ENCODE measurements at places on chromosomes 1 and 21.

DNA sequence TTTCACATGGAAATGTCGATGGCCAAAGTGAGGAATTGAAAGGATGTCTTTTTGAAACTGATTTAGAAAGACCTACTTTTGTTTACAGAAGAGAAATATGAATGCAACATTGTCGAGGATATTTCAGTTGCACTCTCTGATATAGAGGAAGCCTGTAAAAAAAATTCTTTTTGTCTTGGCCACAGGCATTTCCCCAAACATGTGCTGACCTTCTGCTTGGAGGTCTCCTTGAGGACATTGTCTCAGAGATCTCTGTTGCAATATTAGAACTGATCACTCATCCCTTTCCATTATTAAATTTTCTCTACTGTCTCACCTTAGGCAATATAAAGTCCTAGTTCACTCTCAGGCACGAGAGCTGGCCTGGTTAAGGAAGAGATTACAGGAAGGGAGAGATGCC, 16.0 kb downstream of the S100A11 start:
- DNase-seq: no peak

DNA sequence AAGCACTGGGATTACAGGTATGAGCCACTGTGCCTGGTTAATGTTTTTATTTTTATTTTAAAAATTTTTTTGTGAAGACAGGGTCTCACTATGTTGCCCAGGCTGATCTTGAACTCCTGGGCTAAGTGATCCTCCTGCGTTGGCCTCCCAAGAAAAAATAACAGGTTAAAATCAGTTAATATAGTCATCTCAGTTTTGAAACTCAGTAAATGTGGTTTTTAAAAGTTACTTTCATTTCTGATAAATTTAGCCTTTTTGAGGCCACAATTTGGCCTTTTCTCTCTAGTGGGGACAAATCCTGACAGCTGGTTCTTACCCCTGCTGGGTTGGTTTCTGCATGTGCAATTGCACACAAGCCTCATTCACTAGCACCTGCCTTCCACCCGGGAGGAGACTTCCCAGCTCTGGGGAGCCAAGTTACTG, 13.3 kb downstream of the PMF1 start:
- no peak for DNase-seq

DNA sequence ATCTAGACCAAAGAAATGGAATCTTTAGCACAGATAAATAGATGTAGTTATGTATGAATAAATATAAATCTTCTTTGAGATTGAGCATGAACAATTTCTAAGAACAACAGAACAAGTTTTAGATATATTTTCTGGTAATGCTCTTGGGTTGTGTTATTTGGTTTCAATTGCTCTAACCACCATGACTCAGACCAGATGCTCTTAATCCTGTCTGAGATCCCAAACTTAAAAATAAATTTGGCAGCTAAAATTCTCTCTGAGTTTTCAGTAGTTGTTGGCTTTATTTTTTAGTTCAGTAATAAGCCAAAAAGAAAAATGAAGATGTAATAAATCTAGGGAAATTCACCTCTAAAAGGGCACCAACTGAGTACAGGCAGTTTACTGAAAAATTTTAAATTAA, 1693.4 kb downstream of the NCAM2 start:
- no peak for DNase-seq

DNA sequence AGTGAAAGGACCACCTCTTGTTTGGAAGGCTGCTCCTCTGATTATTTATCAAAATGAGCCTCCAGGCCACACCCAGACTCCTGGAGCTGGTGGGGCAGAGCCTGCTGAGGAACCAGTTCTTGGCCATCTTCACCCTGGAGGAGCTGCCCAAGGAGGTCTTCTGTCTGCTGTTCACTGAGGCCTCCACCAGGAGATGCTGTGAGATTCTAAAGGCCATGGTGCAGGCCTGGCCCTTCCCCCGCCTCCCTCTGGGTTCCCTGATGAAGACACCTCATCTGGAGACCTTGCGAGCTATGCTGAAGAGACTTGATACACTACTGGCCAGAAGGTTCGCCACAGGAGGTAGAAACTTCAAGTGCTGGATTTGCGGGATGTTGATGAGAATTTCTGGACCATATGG, 61.7 kb upstream of the GJA8 start:
- no peak for DNase-seq

DNA sequence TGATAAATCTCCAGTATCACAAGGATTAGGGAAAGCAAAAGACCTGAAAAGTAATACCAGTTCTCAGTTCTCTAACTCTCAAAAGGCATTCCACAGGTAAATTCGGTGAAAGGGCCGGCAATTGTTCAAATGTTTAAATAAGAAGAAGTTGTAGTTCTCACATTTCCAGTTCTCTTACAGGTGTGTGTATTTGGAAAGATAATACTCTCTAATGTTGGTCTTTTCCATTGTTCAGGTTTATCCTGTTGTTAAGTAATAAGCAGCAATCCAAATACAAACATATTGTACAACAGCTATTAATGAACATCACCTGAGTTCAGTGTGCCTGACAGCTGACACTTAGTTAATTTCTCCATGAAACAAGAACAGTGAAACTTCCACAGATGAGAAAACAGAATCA, 13.2 kb upstream of the PRKAB2 start:
- DNase-seq: no peak

- DNase-seq: no peak
Measured at GRCh38 chr1:236320671-236321070, 38.9 kb upstream of the ERO1B start.

GRCh38 chr1:204688007-204688406, 2.5 kb upstream of the LRRN2 start:
- no peak for DNase-seq

GRCh38 chr1:6491966-6492365, 499 bp upstream of the PLEKHG5 start:
- no peak for DNase-seq

DNA sequence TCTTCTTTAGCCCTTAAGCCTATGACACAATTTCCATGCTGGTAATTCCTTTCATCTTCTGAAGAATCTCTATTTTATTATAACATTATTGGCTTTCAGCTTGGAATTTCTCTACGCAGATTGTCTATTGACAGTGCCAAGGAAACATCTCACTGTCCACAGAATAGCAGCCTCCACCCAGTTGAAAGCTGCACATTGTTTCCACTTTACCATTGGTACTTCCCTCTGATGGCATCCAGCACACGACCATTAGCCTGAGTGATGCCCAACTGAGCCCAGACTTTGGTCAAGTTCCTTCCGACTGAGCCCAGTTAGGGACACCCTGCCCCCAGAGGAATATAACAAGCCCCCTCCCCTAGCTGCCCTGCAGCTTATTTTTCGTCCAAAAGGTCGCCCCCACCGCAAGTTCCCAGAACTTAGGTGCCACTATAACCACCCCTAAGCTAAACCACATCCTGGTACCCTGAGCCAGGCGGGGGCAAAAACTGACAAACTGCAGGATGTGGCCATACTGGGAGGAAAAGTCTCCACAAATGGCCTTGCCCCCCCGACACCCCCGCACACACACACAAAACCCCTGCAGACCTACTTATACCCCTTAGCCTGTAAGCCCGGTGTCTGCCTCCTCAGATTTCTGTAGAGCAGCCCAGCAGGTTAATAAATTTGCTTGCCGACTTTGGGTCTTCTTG, 13.2 kb downstream of the GBP5 start:
- DNase-seq: peak; percentile 60

DNA sequence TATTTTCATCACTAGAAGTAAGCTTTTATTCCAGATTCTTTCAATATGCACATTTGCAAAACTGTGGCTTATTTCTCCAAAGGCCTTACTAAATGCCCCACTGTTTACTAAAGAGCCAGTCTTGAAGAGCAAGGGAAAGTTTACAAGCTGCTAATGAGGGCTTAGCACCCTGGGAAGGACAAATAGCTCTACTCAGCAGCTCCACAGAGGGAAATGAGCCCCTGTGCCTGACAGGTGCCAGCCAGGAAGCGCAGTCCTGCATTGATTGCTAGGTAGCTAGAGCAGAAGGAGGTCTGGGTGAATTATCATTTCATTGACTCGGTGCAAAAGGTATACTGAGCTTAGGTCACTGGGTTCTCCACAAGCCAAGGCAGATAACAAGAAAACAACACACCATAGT, 307.0 kb downstream of the SETD4 start:
- no peak for DNase-seq

- no peak for DNase-seq
Measured at GRCh38 chr1:228361314-228362140, 45.1 kb downstream of the TRIM11 start.

- DNase-seq: no peak
Measured at GRCh38 chr1:77977989-77978292, 931 bp downstream of the FUBP1 start.

Data from activated gamma-delta T cell treated with Interleukin-2 at 50 U/mL for 16 hours (primary cell).